ENCODE measurements at places on chromosomes 12 and 14. TPM values are rescaled to one million over a fixed set of nuclear protein-coding genes. Genes with fewer than 3 reads are reported as not detected.

The AICDA gene
- 0.75 TPM for total RNA-seq

The SLC41A2 gene
- total RNA-seq: 28.6 TPM

The IL26 gene
- not detected for total RNA-seq

DNA sequence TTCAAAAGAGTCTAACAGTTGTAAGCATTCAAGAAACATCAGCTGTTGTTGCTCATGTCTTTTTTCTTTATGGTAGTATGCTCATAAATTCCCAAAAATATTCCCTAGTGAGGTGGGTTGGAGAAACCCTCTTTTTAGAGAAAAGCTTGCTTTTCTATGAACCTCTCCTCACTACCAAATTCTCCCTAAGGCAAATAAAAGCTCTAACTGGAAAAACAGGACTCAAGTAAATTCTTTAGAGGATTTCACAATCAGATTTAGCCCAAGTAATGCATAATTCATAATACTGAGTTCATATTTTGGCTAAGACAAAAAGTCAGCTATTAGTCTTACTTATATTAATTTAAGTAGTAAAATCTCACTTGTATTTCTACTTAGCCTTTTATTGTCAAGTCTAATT, 59.1 kb downstream of the DIO2 start:
- DNase-seq: no peak

DNA sequence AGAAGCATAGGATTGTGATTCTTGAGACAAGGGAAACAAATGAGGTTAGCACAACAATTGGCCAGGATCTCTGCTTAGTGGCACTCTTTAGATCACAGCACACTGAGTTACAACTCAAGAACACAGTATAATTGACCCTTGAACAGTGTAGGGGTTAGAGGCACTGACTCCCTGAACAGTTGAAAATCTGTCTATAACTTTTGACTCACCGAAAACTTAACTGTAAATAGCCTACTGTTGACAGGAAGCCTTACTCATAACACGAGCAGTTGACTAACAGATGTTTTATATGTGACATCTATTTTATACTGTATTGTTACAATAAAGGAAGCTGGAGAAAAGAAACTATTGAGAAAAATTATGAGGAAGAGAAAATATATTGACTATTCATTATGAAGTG, 296.1 kb downstream of the RERGL start:
- DNase-seq: no peak

- DNase-seq: no peak
These were observed 203.3 kb downstream of the NAV3 start for GRCh38 chr12:78034025-78034424.

- DNase-seq: peak; percentile 48
These were observed 630 bp downstream of the NELL2 start for GRCh38 chr12:44875417-44875953.

DNA sequence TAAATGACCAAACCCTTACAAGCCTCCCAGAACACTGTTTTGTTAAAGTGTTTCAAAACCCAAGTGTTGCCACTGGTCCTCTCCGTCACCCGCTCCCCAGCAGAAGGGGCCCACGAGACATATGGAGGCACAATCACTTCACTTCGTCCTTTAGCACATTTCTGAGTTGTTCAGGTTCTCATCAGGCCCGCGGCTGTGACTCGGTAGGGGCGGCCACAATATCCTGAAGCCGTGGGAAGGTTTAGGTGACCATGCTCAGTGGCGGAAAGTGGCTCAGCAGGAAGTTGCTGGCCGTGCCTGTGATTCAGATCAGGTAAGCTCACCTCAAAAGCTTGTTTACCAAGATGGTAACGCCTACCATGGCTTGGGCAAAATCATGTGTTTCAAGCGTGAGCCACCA, 227.5 kb downstream of the GLT1D1 start:
- DNase-seq: no peak

GRCh38 chr14:24133735-24134134, 2.3 kb upstream of the PSME1 start:
- DNase-seq: no peak

Data from upper lobe of right lung (tissue), 1 donor.